Stomach (tissue), 19 donors: ENCODE measurements at places on chromosomes 11 and 22. TPM values are rescaled to one million over a fixed set of nuclear protein-coding genes. Genes with fewer than 3 reads are reported as not detected.

DNA sequence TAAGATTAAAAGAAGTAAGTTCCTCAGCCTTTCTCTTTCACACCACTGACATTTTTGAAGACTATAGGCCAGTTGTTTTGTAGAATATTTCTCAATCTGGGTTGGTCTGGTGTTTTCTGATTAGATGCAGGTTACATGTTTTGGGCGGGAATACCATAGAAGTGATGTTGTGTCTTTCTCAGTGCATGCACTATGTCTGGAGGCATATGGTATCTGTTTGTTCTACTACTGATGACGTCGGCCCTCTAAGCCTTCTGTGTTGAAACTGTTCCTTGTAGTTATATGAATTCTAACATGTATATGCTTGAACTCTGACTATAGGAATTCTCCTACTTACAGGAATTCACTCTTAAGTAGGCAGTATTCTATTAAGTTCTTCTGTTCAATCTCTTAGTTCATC lies 21.6 kb downstream of the ZFTA start:
- H3K4me1 ChIP-seq = no peaks in the 10 kb centered on the region
- DNase-seq = no peak
- H3K27me3 ChIP-seq = no peaks in the 10 kb centered on the region
- no peak overlapping the region for H3K4me3 ChIP-seq
- H3K36me3 ChIP-seq = peaks cover 31% of the 10 kb centered on the region

DNA sequence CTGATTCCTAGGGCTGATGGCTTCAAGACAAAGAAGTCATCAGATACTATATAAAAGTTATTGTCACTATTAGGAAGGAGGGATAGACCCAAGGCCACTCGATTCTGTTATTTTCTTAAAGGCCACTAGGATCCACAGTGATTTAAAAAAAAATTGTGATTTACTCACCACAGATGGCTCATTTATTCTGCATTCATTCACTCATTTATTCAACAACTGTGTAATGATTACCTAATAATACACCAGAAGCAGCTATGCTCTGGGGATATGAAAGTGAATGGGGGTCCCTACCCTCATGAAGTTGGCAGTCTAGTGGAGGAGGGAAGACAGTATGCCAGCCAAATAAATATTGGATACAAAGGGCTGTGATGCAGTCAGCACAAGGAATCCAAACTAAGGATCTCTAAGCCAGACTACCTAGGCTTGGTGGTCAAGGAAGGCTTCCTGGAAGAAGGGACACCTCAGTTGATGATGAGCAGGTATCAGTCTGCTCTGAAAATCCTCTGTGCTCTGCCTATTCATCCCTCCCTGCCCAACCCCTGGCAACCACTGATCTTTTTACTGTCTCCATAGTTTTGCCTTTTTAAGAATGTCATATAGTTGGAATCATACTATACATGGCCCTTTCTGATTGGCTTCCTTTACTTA lies 110.5 kb downstream of the NAT10 start:
- H3K27ac ChIP-seq = no peak overlapping the region
- H3K27me3 ChIP-seq = no peaks in the 10 kb centered on the region
- no peaks in the 10 kb centered on the region for H3K36me3 ChIP-seq
- DNase-seq = no peak
- no peak overlapping the region for H3K4me3 ChIP-seq

- H3K36me3 ChIP-seq = peaks cover 42% of the 10 kb centered on the region
- peak overlapping the region; percentile 16 for H3K27ac ChIP-seq
- H3K27me3 ChIP-seq = peaks cover 25% of the 10 kb centered on the region
Measured at GRCh38 chr11:60923326-60923725, 934 bp upstream of the TMEM132A start.

- DNase-seq = no peak
- no peak overlapping the region for H3K4me3 ChIP-seq
- H3K36me3 ChIP-seq = peaks cover 76% of the 10 kb centered on the region
- no peak overlapping the region for H3K27ac ChIP-seq
Measured at GRCh38 chr11:62627713-62628112, 5.9 kb upstream of the B3GAT3 start.

DNA sequence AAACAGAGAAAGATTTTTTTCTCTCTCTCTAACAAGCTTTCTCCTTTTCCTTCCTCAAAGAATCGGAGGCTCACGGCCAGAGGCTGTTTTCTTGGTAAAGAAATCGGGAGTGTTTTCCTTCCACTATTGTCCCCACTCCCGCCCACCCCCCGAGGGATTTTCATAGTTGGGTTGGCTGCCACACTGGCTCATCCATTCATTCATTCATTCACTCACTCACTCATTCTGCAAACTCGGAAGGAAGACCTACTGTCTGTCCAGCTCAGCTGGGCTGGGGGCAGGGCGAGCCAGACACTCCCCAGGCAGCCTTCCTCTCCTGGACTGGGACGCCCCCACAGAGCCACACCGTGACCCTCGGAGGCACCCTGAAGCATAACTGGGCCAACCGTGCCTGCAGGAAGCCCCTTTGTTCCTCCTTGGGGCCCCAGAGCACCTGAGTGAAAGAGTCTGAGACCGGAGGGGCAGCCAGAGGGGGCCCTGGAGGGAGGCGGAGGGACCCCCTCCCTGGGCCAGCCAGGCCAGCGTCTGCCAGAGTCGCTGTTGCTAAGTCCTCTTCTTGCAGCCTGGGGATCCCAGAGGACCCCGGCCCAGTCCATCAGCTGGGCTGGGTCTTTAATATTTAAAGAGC lies 17.0 kb downstream of the CDKN1C start:
- H3K27me3 ChIP-seq = peaks cover 12% of the 10 kb centered on the region
- H3K27ac ChIP-seq = no peak overlapping the region
- no peaks in the 10 kb centered on the region for H3K4me1 ChIP-seq
- DNase-seq = no peak
- no peaks in the 10 kb centered on the region for H3K36me3 ChIP-seq

GRCh38 chr22:23402275-23403151 lies 177.6 kb downstream of the IGLL1 start:
- DNase-seq = peak; percentile 93
- H3K4me3 ChIP-seq = peak overlapping the region; percentile 42
- no peaks in the 10 kb centered on the region for H3K36me3 ChIP-seq
- H3K4me1 ChIP-seq = peaks cover 13% of the 10 kb centered on the region

- H3K27me3 ChIP-seq = no peaks in the 10 kb centered on the region
- no peak for DNase-seq
- H3K4me3 ChIP-seq = no peak overlapping the region
- no peaks in the 10 kb centered on the region for H3K36me3 ChIP-seq
- H3K4me1 ChIP-seq = no peaks in the 10 kb centered on the region
Measured at GRCh38 chr22:22865311-22866072, 22.1 kb upstream of the IGLL5 start.

Gene CAPN1
- 283 TPM for total RNA-seq
